ENCODE measurements at places on chromosomes 16 and 17.

GRCh38 chr17:77894126-77894956 lies 64.2 kb upstream of the TNRC6C start:
- no peak for DNase-seq

DNA sequence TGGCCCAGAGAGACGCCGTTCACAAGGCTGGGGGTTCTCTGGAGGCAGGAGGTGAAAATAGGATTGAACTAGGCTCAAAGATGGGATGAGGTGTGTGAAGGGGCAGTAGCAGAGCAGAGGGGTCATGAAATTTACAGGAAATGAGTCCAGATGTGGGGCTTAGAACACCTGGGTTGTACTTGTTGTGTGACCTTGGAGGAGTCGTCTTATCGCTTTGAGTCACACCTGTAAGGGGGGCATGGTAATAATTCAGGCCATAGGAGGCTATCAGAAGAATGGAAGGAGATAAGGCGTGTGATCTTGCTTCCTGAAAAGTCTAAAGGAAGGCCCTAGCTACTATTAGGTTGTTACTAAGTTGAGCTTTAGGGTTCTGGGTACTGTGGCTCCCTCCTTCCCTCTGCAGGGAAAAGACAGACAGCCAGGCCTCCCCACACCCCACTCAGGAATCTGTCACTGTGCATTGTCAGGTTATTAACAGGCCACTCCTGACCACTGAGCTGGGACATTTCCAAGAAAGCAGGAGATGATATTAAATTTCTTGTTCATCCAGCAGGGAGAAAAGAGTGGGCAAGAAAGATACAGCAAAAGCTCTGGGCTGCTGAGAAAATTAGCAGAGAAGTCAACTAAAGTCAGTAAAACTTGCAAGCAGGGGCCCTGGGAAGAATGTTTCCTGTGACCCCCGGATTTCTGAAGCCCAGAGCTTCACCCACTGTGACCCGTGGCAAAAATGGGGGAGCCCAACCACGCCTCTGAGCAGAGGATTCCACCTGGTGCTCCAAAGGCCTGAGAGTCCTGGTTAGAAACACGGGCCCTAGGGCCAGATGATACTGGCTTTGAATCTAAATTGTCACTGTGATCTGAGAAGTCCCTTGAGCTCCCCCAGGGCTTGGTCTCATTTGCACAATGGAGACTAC lies 6.0 kb upstream of the CDC42EP4 start:
- peak; percentile 38 for DNase-seq

- DNase-seq: peak; percentile 9
Observed at GRCh38 chr16:53495325-53495724, 7.7 kb downstream of the AKTIP start.

GRCh38 chr17:6358131-6358530 lies 76.8 kb downstream of the AIPL1 start:
- no peak for DNase-seq

- DNase-seq: no peak
Observed at GRCh38 chr16:89268585-89268984, 51.1 kb downstream of the ZNF778 start.

GRCh38 chr17:50624321-50624934 lies 10.3 kb upstream of the ABCC3 start:
- DNase-seq: no peak

DNA sequence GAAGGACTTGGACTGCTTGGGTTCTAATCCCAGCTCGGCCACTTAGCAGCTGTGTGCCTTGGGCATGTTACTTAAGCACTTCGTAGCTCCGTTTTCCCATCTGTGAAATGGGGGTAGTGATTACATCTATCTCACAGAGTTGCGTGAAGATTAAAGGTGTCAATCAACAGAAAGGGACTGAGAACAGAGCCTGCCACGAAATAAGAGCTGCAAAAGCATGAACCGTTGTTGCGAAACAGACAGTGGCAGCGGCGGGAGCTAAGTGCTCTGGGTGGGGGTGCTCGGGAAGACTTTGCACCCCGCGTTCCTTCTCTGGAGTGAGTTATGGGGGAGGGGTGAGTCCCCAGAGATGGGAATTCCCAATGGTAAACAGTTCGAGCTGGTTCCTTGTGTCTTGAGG lies 79.6 kb upstream of the LHX1 start:
- no peak for DNase-seq

- DNase-seq: peak; percentile 30
Observed at GRCh38 chr17:57480438-57481196, 224.3 kb downstream of the MSI2 start.

GRCh38 chr17:7382901-7383300 lies 2.0 kb downstream of the TNK1 start:
- DNase-seq: no peak

DNA sequence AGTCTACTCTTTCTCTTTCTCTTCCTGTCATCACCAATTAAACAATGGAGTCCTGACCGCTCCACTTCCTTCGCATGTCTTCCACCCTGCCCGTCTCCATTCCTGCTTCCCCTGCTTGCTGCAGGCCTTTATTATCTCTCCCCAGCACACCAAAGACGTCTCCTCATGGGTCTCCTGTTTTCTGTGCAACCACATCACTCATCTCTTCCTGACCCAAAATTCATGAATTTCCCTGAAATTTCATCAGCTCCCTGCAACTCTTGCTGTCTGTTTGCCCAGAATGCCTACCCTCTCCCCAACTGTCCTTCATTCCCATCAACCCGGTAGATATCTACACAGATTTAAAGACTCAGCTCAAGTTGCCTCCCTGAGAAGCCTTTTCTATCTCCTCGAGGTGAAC lies 76.7 kb upstream of the ALOX12 start:
- no peak for DNase-seq

- peak; percentile 90 for DNase-seq
Observed at GRCh38 chr17:74671031-74671771, 41.5 kb downstream of the CD300LF start.

DNA sequence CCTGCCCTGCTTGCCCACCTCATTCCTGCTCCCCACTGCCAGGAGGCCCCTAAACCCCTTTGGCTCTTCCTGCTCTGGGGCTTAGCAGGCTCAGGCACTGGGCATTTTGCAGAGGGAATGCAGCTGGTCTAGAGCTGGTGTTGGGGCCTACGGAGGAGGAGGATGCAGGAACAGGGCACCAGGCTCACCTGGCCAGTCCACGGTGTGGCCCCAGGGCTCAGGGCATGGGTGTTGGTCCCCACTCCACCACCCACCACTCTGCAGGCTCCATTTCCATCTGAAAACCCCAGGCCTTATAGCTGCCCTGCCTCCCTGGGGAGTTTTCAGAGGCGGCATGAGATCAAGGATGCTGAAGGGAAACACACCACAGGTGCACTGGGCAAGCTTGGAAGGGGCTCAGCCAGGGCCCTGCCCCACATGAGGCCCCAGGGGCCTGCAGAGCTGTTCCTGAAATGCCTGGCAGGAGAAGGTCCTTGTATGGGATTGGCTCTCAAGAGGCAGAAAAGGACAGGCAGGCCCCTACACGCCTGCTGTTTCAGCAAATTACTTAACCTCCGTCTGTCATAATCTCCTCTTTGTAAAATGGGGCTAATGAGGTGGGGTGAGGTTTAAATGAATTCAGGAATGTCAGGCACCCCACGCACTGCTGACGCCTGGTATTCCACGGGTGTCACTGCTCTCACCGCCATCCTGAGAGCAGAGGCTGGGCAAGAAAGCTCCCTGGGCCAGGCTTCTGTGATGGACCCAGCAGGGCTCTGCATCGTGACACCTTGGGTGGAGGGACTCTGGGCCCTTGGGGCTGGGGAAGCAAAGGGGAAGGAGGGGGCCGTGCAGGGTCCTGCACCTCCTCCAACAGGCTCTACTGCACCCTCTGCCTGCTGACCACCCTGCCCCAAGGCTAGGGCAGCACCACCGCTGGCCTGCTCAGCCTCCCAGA lies 9.3 kb downstream of the SLC47A2 start:
- no peak for DNase-seq

DNA sequence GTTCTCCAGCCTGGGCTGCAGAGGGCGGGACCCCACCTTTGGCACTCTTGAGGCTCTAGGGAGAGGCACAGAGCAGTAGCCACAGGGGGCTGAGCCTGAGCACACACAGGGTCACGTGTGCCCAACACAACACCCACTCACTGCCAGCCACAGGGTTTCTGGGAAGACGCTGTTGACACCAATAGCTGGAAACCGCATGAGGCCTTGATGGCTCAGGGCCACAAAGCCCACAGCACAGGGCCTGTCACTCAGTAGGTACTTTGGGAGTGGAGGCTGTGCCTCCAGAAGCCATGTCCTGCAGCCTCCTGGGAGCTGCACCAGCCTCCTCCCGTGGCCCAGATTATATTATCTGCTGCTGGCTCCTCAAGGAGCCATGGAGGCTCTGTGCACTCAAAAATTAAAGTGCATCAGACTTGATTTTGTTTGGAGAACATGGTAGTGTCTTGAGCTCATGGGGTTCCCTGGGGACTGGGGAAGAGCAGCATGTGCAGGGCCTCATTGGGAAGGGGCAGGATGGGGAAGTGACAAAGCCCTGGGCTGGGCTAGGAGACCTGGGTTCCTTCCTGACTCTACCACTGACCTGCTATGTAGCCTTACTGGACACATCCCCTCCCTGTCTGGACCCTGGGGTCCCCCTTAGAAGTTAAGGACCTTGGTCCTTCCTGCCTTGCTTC lies 12.5 kb upstream of the SREBF1 start:
- peak; percentile 98 for DNase-seq

- DNase-seq: no peak
Observed at GRCh38 chr16:51095084-51095881, 55.8 kb downstream of the SALL1 start.

DNA sequence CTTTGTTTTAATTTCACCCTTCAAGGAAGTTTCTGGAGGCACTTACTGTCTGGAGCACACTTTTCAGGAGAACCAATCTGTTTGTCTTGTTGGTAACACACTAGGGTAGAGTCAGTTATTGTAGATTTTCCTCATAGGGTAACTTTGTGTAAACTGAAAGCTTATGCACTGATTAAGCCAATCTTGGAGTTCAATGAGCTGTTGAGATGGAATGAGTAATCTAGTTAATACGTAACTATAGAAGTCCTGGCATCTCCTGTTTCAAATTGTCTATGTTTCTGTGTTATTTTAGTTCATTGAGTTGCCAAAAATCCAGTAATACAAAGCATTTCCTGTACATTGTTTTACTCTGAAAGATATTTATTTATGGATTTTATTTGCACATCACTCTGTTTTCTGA lies 111.6 kb upstream of the HAS3 start:
- no peak for DNase-seq

GRCh38 chr16:88502371-88502770 lies 49.3 kb downstream of the ZFPM1 start:
- no peak for DNase-seq

DNA sequence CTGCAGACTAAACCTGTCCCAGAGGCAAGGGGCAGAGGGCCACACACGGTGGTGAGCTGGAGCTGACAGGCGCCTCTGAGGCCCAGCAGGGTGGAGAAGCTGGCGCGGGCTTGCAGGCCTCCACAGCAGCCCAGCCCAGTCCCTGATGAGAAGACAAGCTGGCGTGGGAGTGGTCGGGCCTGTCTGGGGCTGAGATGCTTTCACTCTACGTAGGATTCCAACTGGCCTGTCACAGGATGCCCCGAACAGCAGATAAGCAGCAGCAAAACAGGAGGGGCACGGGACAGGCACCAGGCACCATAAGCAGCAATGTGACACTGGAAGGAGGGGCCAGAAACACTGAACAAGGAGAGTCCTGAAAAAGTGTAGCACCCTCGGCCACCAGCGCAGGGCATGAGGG lies 40.1 kb downstream of the PEMT start:
- peak; percentile 80 for DNase-seq

DNA sequence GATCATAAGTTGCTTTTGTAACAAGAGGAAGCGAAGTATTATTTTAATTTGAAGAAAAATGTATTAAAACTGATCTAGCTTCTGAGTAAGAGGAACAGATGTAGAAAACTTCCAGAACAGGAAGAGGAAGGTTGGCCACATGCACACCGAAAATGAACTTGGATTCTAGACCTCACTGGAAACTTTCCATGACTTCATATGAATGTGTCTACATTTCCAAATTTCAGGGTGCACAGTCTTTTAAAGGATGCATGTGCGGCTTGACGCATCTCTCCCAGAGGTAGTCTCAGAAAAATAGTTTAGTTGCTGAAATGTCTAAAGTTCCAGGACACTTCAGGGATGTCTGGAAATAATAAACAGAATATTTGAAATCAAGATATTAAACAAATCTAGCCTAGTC lies 275.1 kb upstream of the MYOCD start:
- DNase-seq: no peak

DNA sequence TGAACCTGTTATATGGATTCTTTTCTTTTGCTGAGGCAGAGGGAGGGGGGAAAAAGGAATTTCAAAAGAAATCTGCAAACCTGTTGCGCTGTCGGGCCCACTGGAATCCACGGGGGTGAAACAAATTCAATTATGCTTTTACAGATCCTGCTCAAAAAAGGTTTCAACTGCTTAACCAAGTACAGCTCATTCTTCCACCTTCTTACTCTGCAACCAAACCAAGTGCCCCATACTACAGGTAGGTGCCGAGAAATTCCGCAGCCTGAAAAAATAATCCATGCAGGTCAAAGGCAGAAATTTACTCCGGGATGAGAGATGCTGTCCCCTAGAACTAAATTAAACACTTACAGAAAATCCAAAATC lies 416 bp downstream of the RNF43 start:
- no peak for DNase-seq

DNA sequence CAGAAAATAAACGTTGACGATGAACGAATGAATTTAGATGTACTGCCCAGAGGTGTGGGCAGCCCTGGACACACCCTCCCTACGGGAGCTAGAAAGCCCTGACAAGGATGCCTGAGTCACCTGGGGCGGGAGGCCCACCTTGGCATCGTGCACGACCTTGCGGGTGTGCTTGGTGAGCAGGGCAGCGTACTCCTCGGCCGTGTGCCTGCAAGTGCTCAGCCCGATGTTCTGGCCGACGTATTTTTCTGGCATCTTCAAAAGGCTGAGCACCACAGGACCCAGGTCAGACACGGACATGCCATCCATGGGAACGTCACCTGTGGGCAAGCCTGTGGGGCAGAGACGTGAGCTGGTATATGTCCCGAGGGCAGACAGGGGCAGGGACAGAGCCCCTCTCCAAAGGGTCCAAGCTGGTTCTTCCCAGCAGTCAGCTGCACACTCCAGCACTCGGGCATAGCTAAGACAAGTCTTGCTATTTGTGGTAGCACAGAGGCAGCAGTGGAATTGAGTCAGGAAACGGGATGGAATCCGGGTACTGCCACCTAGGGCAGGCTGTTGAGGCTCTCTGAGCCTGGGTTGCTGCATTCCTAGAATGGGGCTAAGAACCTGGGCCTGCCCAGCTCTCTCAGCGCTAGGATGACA lies 10.8 kb downstream of the NMRAL1 start:
- DNase-seq: no peak

Measured in hematopoietic multipotent progenitor cell treated with erythropoietin and hydrocortisone succinate and interleukin-3 and kit ligand, for 6 days (in vitro differentiated cells).